NCI-H2107 (cell line): ENCODE measurements at places on chromosomes 13 and 19.
A peak's percentile ranks its signal among the peaks of the same experiment; 100 is the strongest.

- peak; percentile 58 for DNase-seq
Observed at GRCh38 chr19:18254546-18255503, 19.4 kb downstream of the IQCN start.

- DNase-seq, result no peak
Observed at GRCh38 chr13:108902405-108903155, 273.2 kb downstream of the MYO16 start.

DNA sequence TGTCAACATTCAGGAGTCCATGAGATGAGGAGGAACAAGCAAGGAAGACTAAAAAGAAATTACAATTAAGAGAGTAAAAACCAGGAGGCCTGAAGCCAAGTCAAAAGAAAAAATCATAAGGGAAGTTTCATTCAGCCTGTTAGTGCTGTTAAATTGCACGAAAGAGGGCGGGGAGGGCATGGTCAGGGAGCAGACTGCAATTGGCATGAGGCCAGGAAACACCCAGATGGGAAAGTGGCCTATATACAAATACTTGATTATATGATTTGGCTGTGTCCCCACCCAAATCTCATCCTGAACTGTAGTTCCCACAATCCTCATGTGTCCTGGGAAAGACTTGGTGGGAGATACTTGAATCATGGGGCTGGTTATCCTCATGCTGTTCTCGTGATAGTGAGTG lies 43.9 kb downstream of the TNFSF13B start:
- no peak for DNase-seq

DNA sequence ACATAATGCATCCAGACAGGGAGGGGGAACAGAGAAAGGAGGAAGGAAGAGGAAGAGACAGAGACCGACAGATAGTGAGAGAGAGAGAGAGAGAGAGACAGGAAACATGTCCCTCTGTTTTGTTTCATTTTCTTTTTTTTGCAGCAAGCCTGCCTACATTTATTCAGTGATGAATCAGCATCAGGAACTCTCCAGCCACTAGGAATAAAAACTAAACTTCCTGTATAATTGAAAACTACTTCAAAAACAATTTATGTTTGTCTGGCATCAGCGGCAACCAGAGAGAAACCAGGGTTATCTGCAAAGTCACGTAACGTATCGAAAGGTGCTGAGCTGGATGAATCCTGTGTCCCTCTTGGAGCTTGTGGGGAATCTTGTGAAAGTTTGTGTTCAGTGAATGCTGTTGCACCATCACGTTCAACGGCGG lies 148.6 kb upstream of the SOX21 start:
- no peak for DNase-seq

- no peak for DNase-seq
Observed at GRCh38 chr13:113972451-113973217, 1.2 kb downstream of the C13orf46 start.

GRCh38 chr19:5534787-5535586 lies 32.8 kb downstream of the TINCR start:
- DNase-seq, result no peak

GRCh38 chr13:80001510-80001842 lies 339.4 kb downstream of the SPRY2 start:
- no peak for DNase-seq

DNA sequence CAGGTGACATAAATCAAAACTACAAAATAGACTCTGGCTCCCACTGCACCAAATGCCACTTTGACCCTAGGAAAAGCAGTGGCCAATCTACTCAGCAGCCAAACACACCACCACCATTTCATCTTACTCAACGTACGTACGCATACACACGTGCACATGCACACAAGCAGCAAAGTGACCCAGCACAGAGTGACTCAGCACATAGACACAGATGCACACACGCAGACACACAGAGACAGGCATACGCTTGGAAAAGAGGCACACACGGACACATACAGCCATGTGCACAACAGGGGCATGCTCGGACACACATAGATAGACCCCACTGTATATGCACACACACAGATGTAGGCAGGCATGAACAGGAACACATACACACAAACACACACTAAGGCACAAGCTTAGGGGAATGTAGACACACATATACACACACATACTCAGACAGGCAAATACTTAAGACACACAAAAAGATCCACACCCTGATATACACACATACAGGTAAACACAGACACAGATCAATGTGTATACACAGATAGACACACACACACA lies 37.3 kb downstream of the PEPD start:
- no peak for DNase-seq

DNA sequence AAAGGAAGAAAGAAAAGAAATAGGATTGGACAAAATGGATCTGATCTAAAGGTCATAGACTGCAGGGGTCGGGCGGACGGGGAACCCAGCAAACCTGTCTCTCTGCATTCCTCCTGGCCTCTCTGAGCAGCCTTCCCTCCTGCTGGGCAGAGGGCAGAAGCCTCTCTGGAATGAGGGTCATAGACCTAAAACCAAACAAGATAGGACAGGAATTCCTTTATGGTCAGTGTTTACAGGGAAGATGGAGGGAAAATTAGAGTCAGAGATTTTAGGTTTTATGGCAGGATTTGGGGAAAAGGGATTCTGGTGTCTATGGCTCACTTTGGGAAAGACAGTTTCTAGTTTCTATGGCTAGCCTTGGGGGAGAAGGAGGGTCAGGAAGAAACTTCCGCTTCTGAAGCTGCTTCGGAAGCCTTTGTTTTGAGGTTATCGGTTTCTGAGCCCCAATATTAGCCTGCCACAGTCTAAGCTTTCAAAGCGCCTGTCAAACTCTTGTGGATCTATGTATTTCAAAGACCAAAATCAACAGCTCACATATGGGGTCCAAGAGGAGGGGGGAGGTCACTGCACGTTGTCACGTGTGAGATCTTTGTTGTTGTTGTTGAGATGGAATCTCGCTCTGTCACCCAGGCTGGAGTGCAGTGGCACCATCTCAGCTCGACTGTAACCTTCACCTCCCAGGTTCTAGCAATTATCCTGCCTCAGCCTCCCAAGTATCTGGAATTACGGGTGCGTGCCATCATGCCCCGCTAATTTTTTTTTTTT lies 18.9 kb upstream of the DPRX start:
- no peak for DNase-seq

DNA sequence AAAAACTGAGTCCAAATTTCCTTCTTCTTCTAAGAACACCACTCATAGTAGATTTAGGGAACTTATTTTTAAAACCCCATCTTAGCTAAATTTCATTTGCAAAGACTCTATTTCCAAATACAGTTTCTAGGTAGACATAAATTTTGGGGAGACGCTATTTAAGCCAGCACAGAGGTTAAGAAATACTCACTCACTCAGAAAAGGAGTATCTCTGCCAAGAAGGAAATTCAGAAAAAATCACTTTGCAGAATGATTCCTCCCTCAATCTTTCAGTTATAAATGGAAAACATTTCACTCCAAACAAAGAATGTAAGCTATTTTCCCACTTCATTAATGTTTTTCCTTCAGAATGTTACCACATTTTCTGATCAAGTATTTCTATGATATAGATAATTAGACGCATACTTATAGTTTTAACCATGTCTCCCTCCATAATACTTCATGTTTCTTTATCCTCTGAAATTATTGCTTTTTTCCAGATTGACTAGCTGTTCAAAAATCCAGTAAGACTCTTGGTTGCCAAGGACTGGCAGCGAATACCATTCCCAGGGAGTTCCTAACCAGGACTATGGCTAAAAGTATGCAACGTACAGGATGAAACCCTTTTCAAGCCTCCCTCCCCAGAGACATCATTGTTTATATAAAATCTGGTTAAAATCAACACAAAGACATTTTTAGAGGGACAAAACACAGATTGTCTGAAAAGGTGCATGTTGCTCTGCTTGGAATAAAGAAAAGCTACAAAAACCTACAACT lies 52.5 kb upstream of the RXFP2 start:
- no peak for DNase-seq

DNA sequence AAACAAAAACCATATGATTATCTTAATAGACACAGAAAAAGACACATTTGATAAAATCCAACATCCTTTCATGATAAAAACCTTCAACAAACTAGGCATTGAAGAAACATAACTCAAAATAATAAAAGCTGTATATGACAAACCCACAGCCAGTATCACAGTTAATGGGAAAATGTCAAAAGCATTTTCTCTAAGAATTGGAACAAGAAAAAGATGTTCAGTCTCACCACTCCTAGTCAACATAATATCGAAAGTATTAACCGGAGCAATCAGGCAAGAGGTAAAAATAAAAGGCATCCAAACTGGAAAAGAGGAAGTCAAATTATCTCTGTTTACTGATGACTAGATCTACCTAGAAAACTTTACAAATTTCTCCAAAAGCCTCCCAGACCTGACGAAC lies 684.2 kb upstream of the SPRY2 start:
- DNase-seq, result no peak

- DNase-seq, result peak; percentile 75
Observed at GRCh38 chr19:46859637-46860124, 1.1 kb upstream of the ARHGAP35 start.

DNA sequence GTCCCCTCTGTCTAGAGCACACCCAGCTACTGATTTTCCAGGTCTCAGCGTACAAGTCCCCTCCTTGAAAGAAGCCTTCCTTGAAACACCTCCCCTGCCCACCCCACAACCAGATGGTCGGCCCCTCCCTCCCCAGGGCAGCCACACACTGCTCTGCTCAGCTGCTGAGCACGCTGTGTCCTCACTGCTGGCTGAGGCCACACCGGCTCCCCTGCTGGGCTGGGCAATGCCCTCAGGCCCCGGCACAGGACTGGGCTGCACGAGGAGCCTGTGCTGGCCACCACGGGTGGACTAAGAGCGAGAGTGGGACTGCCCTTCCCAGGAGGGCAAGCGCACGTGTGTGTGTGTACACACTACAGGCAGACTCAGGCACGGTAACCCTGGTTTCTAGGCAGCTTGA lies 11.8 kb upstream of the RSPH6A start:
- DNase-seq, result no peak

GRCh38 chr19:28427376-28428083 lies 785.4 kb downstream of the UQCRFS1 start:
- no peak for DNase-seq

GRCh38 chr19:40739871-40740703 lies 10.2 kb downstream of the ACTMAP start:
- DNase-seq, result no peak

DNA sequence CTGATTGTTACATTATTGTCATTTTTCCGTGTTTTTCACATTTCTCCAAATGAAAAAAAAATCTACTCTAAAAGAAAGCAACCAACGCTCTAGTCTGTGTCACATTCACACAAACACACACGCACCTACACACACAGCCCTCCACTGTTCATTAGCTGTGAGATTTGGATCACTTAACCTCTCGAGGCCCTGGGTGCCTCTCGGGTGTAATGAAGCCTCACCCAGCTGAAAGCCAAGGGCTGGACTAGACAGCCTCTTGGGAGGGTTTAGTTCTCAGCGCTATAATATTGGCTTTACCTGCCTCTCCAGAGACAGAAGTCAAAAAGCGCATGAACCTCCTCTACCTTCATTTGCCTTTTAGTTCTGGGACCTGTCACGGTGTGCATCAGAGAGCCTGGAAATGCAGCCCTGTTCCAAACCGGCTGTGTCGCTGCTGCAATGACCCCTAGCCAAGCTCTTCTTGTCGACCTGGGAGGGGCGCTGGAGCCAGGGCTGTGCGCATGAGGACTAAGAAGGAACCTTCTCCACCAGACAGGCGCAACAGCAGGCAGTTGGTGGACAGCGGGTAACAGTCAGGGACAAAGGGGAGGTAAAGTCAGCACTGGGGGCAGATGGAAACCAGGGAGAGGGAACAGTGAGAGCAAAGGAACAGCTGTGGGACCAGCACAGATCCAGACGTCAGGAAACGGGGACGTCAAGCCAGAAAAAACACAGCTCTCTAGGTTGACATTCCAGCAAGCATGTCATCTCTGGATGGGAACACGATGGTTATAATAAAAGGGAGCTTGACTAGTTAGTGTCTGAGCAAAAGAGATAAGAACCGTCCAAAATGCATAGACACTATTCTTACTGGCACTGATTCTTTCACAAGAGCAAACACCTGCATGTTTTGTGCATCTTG lies 375.9 kb downstream of the EFNB2 start:
- DNase-seq, result no peak

DNA sequence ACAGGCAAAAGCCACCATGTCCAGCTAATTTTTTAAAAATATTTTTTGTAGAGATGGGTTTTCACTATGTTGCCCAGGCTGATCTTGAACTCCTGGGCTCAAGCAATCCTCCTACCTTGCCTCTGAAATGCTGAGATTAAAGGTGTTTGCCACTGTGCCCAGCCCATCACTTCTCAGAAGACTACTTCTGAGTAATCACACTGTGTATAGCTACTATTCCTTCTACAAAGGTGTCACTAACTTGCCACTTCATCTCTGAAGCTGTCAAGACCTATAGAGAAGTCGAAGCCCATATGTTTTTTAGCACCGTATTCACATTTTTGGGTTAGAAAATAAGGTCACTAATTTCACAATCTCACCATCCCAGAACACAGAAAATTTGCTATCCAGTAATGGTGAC lies 36.0 kb upstream of the FNDC3A start:
- DNase-seq, result no peak

- DNase-seq, result no peak
Observed at GRCh38 chr13:50425772-50426171, 410.5 kb downstream of the KCNRG start.

DNA sequence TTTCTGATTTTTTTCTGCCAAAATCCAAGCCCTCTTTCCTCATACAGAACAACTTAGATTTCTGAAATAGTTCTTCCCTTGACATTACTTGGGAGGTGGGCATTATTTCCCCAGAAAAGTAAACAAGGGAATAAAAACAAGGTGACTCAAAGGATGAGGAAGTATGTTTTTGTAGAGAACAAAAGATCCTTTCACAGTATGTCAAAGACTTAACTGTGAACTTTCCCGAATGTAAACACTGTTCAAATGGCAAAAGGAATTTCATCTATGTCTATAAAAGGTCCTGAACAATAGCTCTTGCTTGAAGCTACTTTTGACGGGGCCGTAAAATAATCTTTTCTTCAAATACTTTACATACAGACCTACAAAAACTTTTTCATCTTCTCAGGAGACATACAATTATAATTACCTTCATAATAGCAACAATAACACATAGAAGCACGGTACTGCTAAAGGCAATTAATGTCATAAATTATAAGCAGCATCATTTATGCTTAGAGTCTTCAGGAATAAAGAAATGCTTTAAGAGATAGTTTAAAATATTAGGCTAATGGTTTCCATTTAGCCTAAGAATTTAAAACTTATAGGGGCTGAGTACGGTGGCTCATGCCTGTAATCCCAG lies 191.1 kb downstream of the RGCC start:
- DNase-seq, result no peak

GRCh38 chr13:32407854-32408253 lies 20.1 kb downstream of the N4BP2L1 start:
- DNase-seq, result no peak

DNA sequence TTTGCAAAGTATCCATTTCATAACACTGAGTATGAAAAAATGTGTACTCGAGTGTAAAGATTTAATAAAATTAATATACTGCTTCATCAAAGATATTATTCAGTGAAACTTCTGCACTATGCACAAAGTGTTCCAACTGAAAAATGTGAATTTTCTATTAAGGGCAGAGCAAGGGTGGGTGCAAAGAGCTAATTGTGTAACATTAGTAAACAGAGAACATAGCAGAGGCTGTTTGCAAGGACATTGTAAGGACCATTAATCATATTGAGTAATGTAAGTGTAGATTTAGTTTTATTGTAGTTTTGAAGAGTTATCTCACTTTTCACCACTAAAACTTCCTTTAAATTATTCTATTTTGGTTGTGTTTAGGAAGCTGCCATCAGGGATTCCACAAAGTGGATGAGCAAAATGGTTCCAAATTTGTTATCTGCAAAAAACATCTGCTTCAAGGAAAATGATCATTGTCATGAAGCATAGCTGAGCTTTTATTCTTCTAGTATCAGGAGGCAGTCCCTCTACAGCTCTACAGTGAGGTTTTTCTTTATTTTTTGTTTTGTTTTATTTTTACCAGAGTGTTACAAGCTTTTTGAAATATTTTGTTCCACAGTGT lies 1375.4 kb downstream of the SLITRK1 start:
- no peak for DNase-seq
